ENCODE measurements at places on chromosomes 7 and 10.

DNA sequence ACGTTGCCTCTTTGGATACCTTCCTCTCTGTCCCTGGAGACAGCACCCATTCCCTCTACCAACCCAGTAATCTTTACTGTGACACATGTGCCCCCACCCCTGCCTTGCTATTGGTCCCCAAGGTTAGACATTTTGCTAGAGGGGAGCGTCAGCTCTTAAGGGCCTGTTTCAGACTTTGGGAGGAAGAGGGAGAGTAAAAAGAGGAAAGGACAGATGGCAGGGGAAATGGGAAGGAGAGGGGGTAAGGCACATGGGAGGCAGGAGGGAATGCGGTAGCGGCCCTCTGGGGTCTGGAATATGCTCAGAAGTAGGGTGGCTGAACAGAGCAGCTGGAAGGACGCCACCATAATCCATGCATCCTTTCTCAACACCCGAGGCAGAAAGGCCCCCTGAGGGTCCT, 12.2 kb downstream of the BLNK start:
- no peak for DNase-seq

GRCh38 chr10:118658762-118659161, 63.3 kb upstream of the PRLHR start:
- no peak for DNase-seq

DNA sequence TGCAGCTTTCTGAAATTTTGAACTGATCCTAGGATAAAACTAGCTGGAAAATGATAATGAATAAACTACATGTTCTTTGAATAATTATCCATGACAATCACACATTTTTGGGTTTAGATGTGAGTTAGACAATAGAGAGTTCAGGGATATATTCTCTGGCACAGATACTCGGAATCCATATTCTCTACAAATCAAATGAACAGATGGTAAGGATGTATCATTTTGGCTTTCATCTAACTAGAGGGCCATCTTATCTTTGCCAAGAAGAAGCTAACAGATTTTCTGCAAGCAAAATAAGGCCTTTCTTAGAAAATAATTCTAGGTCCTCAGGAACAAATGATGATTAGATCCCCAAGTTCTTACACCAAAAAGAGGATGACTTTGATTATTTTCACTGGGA, 355.9 kb upstream of the C7orf33 start:
- DNase-seq: no peak

- DNase-seq: no peak
Observed at GRCh38 chr10:43128958-43129706, 9.1 kb upstream of the CSGALNACT2 start.

- peak; percentile 15 for DNase-seq
Observed at GRCh38 chr10:112951359-112952281, 1.6 kb downstream of the TCF7L2 start.

GRCh38 chr10:110753462-110753861, 109.3 kb downstream of the RBM20 start:
- DNase-seq: no peak

GRCh38 chr7:85498031-85498430, 311.2 kb upstream of the SEMA3D start:
- no peak for DNase-seq

- DNase-seq: no peak
Observed at GRCh38 chr7:28697913-28698563, 260.1 kb downstream of the TRIL start.

DNA sequence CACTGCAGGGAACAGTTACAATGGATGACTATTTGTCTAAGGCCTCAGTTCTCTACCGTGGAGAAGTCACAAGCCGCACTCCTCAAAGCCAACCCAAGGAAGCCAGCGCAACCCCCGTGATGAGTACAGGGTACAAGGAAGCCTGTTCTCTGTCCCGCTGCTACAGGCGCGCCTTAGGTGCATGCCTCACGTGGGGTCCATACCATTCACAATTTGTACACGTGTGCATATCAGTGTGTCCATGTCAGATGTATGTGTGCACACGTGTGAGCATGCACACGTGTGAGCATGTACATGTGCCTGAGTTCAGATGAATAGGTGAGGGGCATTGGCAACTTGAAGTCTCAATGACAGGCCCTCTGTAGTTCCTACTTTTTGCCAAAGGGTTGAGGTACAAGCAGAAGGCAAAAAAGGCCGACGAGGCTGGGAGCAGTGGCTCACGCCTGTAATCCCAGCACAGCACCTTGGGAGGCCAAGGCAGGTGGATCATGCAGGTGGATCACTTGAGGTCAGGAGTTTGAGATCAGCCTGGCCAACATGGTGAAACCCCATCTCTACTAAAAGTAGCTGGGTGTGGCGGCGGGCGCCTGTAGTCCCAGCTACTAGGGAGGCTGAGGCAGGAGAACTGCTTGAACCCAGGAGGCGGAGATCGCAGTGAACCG, 62.8 kb downstream of the CTBP2 start:
- DNase-seq: no peak

DNA sequence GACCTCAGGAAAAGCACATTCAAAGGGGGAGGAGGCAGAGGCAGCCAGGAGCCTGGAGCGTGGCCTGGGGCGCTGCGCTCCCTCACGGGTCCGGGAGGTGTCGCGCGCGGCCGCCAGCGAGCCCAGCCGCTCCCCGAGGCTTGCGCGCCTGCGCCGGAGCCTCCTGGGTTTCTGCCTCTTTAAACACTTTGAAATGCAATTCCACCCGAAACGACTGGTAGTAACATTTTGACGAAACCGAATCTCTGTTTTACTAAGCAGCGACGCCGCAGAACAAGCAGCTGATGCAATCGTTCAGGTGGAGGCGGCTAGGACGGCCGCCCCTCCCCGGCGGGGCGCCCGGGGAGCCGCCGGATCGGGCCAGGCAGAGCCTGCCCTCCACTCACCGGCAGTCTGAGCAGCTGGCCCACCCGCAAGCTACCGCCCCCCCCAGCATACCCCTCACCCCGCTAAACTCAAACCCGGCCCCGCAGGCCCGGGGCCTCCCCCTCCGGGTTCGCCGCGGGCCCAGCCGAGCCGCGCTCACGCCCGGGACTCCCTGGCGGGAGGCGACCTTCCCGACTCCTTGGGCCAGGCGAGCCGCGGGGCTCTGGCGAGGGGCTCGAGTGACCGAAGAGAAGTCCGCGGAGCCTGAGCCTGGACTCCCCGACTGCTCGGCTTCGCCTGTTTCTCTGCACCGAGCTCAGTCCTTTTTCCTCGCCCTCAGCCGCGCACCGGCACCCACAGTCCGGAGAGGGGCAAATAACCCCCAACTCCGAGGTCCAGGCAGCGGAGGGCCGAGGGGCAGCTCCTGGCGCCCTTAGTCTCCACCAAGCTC, 3.2 kb downstream of the MKX start:
- DNase-seq: peak; percentile 54

DNA sequence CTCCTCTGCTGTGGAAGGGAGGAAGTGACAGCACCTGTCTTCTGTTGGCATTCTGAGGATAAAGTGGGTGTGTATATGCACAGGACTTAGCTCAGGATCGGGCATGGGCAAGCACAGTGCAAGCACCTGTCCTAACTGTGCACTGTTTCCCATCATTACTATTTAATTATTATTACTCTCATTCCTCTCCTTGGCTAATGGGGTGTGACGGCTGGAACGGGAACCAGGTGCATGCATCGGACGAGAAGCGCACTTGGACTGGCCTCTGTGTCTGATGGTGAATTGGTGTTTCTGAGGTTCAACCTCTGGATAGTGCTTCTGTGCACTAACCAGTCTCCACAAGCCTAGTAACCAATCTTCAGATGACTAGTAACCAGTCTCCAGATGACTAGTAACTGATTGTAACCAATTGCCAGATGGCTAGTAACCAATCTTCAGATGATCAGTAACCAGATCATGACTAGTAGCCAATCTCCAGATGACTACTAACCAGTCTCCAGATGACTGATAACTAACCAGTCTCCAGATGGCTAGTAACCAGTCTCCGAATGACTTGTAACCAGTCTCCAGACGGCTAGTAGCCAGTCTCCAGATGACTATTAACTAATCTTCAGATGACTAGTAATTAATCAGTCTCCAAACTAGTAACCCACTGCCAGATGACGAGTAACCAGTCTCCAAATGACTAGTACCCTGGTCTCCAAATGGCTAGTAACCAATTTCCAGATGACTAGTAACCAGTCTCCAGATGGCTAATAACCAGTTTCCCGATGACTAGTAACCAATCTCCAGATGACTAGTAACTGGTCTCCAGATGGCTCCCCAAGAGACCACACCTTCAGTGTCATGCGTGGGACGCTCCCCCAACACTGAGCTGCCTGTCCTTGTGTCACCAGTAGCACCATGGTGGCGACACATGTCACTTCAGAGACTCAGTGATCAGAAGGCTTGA, 85.8 kb downstream of the PAXIP1 start:
- no peak for DNase-seq

GRCh38 chr7:87920578-87920977, 13.5 kb upstream of the ADAM22 start:
- no peak for DNase-seq

- no peak for DNase-seq
Observed at GRCh38 chr7:27277628-27278027, 35.0 kb downstream of the EVX1 start.

DNA sequence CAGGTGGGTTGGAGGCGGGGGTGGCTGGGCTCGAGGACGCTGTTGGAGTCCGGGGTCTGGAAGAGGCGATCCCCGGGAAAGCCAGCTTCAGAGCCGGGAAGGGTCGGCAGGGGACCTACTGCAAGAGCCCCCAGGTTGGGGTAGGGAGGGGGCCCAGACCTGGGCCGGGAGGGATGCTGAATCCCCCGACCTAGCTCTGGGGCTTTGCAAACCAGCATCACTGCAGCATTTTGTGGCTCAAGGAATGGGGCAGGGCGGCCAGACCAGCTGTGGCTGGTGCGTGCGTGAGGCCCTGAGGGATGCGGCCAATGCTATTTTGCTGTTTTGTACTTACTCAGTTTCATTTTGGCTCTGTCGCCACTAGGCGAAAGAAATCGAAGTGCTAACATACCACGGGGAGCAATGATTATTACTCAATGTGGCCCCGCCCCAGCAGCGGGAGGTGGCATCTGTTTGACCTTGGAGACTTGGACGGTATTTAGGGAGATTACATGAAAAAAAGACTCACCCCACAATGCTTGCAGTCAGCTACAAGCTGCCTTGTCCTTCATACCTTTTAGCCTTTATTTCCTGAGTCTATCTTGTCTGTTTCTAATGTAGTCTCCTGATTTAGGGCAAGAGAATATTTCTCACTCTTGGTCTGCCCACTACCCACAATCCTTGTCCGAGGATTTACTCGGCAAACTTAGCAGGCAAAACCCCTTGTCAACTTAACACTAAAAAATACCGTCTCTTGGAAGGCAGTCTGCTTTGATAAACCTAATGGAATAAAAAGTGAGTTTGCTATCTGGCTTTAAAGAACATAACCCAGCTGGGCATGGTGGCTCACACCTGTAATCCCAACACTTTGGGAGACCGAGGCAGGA, 16.2 kb downstream of the HSPB1 start:
- DNase-seq: peak; percentile 44

GRCh38 chr7:100886936-100887515, 2.5 kb downstream of the UFSP1 start:
- DNase-seq: no peak

- DNase-seq: no peak
Observed at GRCh38 chr7:1242606-1243289, 10.1 kb downstream of the UNCX start.

DNA sequence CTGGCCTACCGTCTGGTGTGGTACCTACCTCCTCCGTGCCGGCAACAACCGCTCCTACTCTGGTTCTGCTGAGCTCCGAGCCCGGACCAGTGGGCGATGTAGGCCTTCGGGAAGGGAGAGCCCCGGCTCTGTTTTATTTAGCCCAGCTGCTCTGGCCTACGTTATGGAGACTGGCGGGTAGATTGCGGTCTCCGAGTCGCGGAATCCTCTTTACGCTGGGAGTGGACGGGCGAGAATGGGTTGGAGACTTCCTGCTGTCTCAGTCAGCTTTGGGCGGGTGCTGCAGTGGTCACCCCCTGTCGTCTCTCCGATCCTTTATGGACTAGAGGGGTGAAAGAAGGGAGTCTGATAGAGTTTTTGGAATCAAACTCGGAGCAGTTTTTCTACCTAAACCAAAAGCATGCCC, 406 bp downstream of the CBLL1 start:
- DNase-seq: peak; percentile 4

DNA sequence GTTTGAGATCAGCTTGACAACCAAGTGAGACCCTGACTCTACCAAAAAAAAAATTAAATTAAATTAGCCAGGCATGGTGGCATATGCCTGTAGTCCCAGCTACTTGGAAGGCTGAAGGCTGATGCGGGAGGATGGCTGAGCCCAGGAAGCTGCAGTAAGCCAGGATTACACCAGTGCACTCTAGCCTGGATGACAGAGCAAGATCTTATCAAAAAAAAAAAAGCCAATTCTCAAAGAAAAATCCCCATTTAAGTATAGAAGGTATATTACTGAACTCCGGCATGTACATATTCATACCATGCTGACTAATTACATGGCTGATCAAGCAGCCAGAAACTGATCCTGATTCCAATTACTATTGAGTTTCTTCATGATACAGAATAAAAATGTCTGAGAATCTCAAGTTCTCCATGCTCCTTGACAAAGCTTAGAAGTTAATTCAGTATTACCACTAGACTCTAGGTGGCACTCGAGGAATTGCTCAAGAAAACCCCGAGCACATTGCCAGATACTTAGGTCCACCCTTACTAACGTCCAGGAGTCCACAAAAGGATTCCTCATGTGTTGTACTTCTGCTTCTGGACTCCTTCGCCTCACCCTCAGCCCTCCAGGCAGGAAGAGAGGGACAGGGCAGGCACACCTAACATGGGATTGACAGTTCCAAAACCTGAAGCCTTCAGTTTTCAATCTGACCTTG, 148.9 kb downstream of the PARD3 start:
- no peak for DNase-seq

- no peak for DNase-seq
Observed at GRCh38 chr10:114664127-114664526, 6.1 kb upstream of the ABLIM1 start.

- no peak for DNase-seq
Observed at GRCh38 chr7:38881015-38881414, 28.0 kb downstream of the VPS41 start.

DNA sequence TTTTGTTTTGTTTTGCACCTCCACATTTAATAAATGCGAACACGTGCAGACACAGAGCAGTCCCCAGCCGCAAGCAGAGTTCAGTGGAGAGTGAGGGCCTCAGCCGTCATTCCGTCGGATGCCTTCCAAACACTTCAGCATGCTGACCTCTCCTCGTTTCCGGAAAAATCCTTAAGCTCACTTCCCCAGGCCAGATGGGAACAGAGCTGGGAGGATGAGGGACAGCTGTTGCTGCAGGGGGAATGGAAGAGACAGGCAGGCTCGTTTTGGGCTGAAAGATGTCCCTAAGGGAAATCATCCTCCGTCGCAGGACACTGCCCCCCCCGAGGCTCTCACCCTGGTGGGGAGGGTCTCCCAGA, 17.2 kb upstream of the FGFR2 start:
- DNase-seq: no peak

DNA sequence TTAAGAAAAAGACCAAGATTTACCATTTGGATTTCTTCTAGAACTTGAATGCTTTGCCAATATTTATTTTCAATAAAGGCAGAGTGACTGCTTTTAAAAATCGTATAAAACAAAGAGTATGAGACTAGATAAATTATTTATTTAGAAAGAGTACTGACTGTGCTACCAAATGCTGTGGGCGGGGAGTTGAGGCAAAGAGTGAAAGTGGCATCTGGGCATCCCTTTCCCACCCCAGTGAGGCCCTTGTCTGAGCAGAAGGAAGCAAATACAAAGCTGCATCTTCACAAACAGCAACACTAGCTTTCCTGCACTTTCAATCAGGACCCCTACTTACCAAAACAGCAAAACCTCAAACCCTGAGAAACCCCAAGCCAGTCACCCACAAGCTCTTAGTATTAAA, 34.9 kb downstream of the ITGB1 start:
- no peak for DNase-seq

- no peak for DNase-seq
Observed at GRCh38 chr10:33327751-33328150, 6.7 kb downstream of the NRP1 start.
